ENCODE measurements at places on chromosomes 1 and 21.

DNA sequence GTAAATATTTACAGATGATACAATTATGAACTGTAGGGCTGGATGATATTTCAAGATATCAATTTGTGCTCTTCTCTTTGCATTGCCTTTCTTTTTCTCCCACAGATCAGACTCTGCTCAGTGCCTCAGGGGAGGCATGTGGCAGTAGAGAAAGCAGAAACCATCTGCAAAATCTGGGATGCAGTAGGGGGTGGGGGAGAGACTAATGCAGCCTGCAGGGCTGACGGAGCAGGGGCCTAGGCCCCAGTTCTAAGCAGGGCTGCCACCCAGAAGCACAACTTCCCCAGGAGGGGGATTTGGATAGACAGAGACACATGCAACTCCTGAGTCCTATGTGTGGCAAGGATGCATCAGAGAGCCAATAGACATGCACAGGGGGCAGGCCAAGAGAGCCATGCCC lies 511.6 kb downstream of the SMYD3 start:
- DNase-seq = no peak

GRCh38 chr1:201911826-201912571 lies 23.3 kb downstream of the SHISA4 start:
- DNase-seq = no peak

DNA sequence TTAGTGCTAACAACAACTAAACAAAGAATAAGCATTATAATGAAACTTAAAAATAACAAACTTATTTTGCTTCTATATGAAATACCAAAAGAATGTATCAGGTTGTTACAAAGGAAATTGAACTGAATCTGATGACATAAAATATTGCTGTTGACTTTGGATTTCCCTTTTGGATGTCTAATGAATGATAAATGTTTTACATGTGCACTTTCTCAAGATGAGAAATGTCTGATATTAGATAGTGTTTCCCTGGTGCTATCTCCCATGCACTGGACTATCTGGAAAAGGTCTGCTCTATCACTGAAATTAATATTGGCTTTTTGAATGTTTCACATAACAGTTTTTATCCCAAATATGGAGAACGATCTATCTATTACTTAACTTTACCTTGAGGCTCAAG lies 179.9 kb downstream of the HMCN1 start:
- DNase-seq = no peak

DNA sequence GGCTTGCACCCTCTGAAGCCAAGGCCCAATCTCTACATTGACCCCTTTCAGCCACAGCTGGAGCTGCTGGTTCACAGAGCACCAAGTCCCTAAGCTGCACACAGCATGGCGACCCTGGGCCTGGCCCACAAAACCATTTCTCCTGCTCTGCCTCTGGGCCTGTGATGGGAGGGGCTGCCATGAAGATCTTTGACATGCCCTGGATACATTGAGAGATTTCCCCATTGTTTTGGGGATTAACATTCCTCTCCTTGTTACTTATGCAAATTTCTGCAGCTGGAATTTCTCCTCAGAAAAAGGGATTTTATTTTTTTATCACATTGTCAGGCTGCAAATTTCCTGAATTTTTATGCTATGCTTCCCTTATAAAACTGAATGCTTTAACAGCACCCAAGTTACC lies 235.8 kb downstream of the COL11A1 start:
- peak; percentile 48 for DNase-seq

DNA sequence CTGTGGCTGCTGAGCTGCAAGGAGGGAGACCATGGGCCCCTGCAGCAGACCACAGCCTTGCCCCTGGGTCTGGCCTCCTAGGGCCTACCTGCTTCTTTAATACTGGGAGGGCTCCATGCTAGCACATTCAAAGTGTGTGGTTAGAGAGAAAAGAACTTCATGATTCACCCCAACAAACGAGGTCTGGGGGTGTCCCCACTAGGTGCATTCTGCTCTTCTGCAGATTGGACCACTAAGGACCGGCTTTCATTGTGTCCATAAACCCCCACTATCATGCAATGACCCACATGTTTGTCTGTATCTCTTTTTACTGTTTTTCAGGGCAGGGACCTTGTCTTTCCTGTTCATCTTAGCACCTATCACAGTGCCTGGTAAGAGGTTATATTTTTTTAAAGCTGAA lies 185.4 kb downstream of the OMA1 start:
- DNase-seq = no peak

GRCh38 chr1:241684108-241684507 lies 32.0 kb downstream of the WDR64 start:
- no peak for DNase-seq

DNA sequence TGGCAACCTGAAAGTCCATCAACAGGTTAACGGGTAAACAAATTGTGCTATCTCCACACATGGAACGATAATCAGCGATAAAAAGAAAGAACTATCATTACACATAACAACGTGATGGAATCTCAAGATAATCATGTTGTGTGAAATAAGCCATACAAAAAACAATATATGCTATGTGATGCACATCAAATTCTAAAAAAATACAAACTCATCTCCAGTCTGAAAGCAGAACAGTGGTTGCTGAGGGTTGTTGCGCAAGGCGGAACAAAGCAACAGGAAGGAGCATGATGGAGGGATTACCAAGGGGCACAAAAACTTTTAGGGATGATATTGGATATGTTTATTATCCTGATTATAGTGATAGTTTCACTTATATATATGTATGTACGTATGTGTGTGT lies 324.8 kb downstream of the VAV3 start:
- no peak for DNase-seq

- DNase-seq = peak; percentile 46
Measured at GRCh38 chr1:17181781-17182464, 23.0 kb upstream of the PADI1 start.

- DNase-seq = no peak
Measured at GRCh38 chr1:50108497-50109059, at the start of gene ELAVL4. Gene ELAVL4, plus strand, starts transcription at chr1:50108920. Its CDS starts 270 bp downstream, at chr1:50109190.

Measured in ecto neural progenitor cell (in vitro differentiated cells).